Activated naive CD4-positive, alpha-beta T cell treated with anti-CD3 and anti-CD28 coated beads, Interleukin-2, amount 50 U/mL, for 72 hours (primary cell): ENCODE measurements at places on chromosomes 7 and 10. TPM values are rescaled to one million over a fixed set of nuclear protein-coding genes. Genes with fewer than 3 reads are reported as not detected.
A peak's percentile ranks its signal among the peaks of the same experiment; 100 is the strongest.

- DNase-seq, result no peak
These were observed 34.4 kb downstream of the SCRN1 start for GRCh38 chr7:29955075-29955792.

- peak; percentile 62 for DNase-seq
These were observed 822 bp downstream of the ZNF800 start for GRCh38 chr7:127391591-127392181.

GRCh38 chr10:3484306-3485056 is 300.5 kb downstream of the KLF6 start:
- no peak for DNase-seq

DNA sequence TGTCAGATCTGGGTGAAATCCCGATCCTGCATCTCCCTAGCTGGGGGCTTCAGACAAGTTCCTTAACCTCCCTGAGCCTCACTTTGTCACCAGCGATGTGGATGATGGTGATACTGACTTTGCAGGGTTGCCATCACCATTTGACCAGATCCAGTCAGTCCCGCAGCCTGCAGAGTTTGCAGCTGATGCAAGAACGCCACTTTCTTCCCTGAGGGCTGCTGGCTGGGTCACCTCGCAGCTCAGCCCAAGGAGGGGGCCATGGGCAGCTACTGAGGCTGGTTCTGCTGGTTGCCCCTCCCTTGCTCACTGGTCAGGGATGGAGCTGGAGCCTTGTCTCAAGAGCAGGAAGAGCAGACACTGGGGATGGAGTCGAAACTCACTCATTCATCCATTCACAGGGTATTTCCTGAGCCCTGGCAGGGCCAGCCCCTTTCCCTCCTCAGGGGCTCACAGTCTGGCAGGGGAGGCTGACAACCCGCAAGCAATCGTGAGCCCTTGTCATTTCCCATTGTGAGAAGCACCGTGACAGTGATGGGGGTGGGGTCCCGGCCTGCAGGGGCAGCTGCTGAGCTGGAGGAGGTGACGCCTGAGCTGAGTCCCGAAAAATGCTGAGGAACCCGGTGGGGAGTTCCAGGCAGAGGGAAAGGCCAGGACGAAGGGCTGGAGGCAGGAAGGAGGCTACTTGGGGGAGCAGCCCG is 111.1 kb upstream of the TCF7L2 start:
- DNase-seq, result no peak

DNA sequence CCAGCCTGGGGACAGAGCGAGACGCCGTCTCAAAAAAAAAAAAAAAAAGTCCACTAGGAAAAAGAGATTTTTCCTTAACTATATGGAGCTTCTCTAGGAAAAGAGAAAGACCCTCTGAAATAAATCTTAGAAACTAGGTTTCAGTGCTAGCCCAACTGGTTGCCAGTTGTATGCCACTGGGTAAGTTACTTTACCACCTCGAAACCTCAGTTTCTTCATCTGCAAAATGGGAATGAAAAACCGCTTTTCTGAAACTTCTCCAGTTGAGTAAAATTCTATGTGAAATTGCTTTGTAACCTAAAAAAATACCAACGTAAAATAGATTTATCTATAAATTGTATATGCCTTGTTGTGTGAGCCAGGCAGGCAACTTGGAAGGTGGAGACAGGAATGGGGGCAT is 16.5 kb upstream of the EIF5AL1 start:
- DNase-seq, result no peak

GRCh38 chr7:65448816-65449504 is 75.3 kb downstream of the ZNF92 start:
- DNase-seq, result no peak

GRCh38 chr10:33273295-33274002 is 61.0 kb downstream of the NRP1 start:
- no peak for DNase-seq

DNA sequence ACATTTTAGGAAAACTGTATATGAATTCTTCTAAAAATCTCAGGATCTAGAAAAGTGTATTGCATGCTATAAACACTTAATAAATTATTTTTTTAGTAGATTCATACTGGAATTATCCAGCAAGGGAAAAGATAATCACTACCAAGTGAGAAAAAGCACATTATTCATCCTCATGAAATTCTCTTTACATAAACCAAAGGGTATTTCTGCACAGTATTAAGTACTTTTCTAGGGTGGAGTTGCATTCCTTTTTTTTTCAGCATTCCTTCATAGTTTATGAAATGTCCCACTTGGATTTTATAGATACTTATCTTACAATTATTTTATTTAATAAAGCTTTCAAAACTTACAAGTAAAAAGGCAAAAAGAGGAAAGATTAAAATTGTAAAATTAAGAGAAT is 403.3 kb downstream of the HGF start:
- no peak for DNase-seq

- DNase-seq, result no peak
These were observed 18.4 kb downstream of the GPNMB start for GRCh38 chr7:23264916-23265458.

- no peak for DNase-seq
These were observed 47.2 kb upstream of the SLC39A12 start for GRCh38 chr10:17904564-17904963.

- no peak for DNase-seq
These were observed 316.4 kb downstream of the DNAJB6 start for GRCh38 chr7:157652954-157653826.

- no peak for DNase-seq
These were observed 46.2 kb upstream of the SLC39A12 start for GRCh38 chr10:17905491-17905890.

- no peak for DNase-seq
These were observed 42.9 kb upstream of the PSAP start for GRCh38 chr10:71893920-71894319.

DNA sequence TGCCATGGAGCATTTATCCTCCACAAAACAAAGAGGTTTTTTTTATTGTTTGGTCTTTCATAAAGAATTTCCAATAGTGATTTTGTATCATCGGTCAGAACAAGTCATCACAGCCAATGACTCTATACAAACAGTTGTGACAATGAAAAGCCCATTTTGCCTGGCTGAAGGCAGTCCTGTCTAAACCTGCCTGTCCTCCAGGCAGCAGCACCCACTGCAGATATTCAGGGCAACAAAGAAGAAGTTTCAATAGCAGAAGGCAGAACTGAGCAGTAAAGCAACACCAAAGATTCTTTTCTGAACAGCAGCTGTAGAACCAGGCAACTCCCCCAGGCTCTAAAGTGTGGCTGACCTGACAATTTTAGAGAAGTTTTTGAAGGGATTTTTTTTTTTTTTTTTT is 169.4 kb downstream of the FGFR2 start:
- no peak for DNase-seq

The GNAI1 gene
- 3.6 TPM for total RNA-seq

The CLEC5A gene
- not detected for total RNA-seq

The HOGA1 gene
- not detected for total RNA-seq

The ENTPD1 gene
- total RNA-seq, result 2.1 TPM

The SFTPA2 gene
- total RNA-seq, result not detected

The TBX20 gene
- total RNA-seq, result not detected

The SPAG6 gene
- not detected for total RNA-seq

The A1CF gene
- not detected for total RNA-seq
